ENCODE measurements at places on chromosomes 4 and X.

DNA sequence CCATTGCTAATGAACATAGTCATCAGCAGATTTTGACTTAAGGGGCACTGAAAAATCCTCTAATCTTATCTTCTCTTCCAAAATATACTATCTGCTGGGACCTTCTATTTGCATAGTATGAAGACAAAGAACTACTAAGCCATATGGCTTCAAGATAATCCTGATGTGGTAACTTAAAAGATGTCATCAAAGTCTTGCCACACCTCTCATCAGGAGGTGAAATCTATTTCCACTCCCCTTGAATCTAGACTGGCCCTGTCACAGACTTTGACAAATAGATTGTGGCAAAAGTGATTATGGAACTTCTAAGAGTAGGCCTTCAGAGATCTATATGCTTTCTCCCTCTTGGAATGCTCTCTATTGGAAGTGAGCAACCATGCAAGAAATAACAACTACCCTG, 27.3 kb upstream of the TET2 start:
- DNase-seq: peak; percentile 41

GRCh38 chrX:89021964-89022363, 274.9 kb downstream of the CPXCR1 start:
- DNase-seq: no peak

- DNase-seq: no peak
These were observed 109.0 kb upstream of the C1QTNF7 start for GRCh38 chr4:15318621-15319348.

GRCh38 chrX:25017667-25018247, 2.0 kb upstream of the ARX start:
- DNase-seq: no peak

All from AML-193 (cell line).